ELR (cell line): ENCODE measurements at places on chromosomes 2 and 18.

DNA sequence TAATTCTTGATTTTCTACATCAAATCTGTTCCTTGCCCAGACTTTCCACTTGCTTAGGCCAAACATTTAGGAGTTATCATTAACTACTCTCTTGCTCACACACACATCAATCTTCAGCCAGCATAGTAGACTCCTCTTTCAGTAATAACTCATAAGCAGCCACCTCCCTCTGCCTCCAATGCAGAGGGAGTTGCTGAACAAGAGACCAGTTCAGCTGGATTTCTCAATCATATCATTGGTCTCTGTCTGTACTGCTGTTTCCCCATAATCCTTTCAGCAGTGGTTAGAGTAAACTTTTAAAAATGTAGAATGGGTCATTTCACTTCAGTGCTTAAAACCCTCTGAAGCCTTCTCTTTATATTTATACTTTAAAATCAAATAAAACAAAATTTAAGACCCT, 112.9 kb downstream of the SLC39A10 start:
- DNase-seq, result no peak

GRCh38 chr2:102872388-102872787, 110.6 kb downstream of the TMEM182 start:
- DNase-seq, result peak; percentile 0

DNA sequence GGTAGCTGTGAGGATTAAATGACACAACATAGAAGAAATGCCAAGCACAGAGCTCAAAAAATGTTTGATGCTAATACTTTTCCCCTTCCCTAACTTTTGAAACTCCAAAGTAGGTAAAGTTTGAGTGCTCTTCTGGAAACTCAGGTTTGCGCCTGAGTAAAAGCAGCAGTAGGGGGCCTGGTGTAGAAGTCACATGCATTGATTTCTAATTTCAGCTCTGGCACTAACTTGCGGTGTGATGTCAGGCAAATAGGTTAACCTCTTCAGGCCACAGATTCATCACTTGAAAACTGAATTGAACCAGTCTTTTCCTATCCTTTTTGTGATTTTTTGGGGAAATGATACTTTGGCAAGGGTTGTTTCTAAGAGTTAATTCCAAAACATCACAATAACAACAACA, 27.2 kb downstream of the LHCGR start:
- DNase-seq, result no peak

DNA sequence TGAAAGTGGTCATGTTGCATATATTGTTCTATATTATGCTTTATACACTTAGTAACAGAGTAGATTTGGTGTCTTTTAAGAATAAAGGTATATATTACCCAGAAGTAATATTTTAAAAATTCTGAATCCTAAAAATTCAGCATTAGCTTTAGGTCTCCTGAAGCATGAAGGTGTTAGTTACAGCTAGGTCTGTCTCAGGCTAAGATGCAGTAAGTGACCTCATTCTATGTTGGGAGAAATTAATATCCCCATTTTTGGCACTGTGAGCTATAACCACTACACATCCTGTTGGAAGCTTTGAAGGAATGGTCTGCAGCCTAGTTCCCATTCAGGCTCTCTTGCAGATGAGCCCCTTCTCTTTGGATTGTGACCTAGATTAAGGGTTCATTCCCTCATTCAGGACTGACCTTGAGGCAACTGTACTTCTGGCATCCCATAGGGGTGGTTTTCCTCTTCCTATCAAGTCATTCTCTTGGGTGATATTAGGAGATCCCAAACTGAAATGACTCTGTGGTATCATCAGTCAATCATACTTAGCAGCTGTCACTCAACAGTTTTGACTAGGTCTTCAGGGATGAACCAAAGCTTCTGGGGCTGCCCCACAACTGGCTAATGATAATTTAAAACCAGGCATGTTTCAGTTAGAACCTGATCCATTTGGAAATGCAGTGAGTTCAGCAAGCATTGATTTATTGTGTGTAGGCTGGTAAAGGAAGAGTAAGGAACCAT, 117.7 kb downstream of the GPD2 start:
- DNase-seq, result no peak

- DNase-seq, result no peak
Observed at GRCh38 chr2:9170458-9171130, 36.0 kb upstream of the ASAP2 start.

DNA sequence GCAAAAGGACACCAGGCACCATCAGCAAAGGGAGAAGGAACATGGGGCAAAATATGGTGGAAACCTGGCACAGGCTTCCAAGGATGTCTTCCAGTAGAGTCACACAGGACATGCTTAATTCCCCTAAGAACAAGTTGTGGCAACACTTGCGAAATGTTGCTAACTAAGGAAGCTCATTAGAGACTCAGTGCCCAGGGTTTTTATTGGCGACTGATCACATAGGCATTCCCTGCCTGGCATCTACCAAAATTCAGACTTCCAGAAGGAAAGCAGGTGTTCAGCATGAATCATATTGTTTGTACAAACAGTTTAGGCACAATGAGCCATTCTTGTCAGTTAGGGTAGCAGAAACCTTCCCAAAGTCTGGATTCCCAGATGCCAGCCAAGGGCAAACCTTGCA, 25.7 kb downstream of the SLC4A1AP start:
- no peak for DNase-seq

DNA sequence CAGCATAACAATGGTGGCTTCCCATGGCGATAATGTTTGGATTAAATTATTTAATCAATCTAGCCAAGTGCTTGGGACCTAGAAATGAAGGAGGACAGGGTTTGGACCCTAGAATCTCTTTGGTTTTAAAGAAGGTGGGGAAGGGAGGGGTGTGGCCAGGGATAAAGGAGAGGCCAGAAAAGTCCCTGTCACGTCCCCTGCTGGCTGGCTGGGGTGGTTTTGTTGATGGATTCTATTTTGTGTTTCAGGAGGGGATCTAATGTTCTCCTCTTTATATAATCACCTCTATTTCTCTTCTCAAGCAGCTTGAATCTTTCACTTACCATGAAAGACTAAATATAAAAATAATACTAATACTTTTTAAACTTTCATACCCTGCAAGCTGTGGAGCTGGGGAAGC, 52.6 kb upstream of the GALR1 start:
- peak; percentile 20 for DNase-seq

DNA sequence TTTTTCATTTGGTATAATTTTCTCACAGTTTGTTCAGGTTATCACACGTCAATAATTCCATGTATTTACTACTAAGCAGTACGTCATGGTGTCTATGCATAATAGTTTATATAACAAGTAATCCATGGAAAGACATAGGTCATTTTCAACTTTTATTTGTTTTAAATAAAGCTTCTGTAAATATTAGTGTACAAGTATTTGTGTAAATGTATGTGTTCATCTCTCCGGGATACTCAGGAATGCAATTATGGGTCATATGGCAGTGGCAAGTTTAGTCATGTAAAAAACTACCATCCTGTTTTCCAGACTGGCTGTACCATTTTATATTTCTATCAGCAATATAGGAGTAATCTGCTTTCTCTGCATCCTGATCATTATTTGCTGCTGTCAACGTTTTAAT, 231.1 kb upstream of the ZNF804A start:
- no peak for DNase-seq
